Stimulated activated CD8-positive, alpha-beta memory T cell treated with anti-CD3 and anti-CD28 coated beads, Interleukin-4, amount 100 ng/mL, for 1 hour (primary cell): ENCODE measurements at places on chromosomes 11 and 22.
A peak's percentile ranks its signal among the peaks of the same experiment; 100 is the strongest.

- no peak for DNase-seq
Observed at GRCh38 chr22:19966908-19967750, 25.5 kb upstream of the TXNRD2 start.

- peak; percentile 73 for DNase-seq
Observed at GRCh38 chr22:37166675-37167066, 17.0 kb upstream of the IL2RB start.

DNA sequence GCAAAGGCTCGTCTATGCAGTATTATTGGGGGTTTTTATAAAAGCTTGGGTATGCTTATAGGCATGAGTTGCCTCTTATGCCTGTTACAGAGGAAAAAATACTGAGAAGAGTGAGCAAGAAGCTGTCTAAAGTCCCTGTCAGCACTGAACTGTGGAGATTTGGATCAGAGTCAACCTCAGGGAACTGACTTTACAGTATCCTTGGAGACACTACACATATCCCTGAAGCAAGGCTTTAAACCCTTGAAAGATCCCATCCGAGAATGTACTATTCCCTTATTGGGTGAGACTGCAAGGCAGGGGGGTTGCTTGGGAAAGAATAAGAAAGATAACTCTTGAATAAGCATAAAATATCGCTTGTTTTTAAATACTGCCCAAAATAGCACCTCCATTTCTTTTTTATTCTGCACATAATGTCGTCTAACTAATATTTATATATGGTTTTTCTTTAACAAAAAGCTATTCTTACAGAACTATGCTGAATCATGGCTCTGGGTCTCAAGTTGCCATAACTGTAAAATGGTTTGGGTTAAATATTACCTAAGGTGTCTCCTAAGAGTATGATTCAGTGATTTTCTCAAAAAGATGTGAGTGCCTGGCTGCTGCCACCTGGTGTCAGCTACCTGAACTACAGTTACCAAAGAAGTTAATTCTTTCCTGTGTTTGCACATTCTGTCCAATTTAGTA, 1062.8 kb downstream of the DLG2 start:
- no peak for DNase-seq

- DNase-seq: no peak
Observed at GRCh38 chr11:134398644-134399292, 13.3 kb downstream of the B3GAT1 start.

GRCh38 chr11:123183391-123184099, 11.5 kb downstream of the CLMP start:
- DNase-seq: no peak

- no peak for DNase-seq
Observed at GRCh38 chr22:21865041-21865440, 2.4 kb downstream of the MAPK1 start.

GRCh38 chr11:86150847-86151173, 81.9 kb upstream of the PICALM start:
- no peak for DNase-seq

- no peak for DNase-seq
Observed at GRCh38 chr11:8615291-8616032, 21.4 kb upstream of the STK33 start.

- no peak for DNase-seq
Observed at GRCh38 chr11:107757661-107758060, 45.8 kb upstream of the SLN start.

GRCh38 chr11:74412321-74412720, 14.1 kb upstream of the PGM2L1 start:
- DNase-seq: no peak

DNA sequence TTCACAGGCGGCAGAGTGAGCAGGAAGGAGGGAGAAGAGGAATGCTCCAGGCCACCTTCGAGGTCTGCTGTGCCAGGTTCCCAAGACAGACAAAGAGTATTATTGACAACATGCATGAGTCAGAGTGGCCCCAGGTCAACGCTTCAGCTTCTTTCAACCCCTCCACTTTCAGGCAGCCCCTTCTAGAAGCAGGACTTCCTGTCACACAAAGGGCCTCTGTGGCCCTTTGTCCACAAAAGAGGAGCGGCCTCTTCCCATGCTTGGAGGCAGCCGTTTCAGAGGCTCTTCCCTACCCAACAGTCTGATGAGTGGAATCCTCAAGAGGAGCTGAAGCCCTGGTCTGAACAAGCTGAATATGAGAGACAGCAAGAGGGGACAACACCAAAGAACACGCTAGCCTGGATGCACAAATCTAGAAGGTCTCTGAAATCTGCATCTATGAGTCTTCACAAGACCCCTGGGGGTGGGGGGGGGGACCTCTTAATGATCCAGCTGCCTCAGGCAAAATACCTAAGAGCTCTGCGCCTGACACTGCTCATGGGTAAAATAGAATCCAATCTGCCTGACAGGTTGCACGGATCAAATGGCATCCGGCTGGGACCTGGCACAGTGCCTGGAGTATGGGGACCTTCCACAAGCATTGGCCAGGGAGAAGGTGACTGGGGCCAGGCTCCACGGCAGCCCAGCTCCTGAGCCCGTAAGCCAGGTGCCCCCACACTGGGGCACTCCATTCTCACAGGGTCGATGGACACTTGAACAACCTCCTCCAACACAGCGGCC, 67.5 kb downstream of the PACSIN2 start:
- no peak for DNase-seq

GRCh38 chr11:114284021-114284420, 12.2 kb upstream of the NNMT start:
- DNase-seq: no peak

DNA sequence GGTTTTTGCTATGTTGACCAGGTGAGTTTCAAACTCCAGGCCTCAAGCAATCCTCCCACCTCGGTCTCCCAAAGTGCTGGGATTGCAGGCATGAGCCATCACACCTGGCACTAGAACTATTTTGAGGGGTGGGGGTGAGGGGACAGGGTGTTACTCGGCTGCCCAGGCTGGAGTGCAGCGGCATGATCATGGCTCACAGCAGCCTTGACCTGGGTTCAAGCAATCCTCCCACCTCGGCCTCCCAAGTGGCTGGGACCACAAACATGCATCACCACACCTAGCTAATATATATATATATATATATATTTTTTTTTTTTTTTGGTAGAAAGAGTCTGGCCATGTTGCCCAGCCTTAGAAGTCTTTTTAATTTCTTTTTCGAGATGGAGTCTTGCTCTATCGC, 17.1 kb upstream of the IFITM3 start:
- no peak for DNase-seq

DNA sequence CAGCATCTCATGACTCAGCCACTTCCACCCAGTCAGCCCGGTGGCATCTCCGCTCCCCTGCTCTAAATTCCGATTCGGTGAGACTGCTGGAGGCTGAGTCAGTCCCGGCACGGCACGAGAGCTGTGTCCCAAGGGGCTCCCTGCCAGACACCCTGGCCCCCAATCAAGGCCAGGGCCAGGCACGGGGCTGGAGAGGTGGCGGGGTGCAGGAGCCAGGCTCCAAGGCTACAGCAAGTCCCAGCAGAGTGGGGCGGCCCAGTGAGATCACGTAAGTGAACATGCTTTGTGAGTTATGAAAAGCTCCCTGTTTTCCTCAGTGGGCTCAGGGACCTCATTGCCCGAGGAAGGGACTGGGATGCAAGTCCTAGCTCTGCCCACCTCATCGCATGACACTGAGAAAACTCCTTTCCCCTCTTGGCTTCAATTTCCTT, 3.0 kb downstream of the C11orf68 start:
- DNase-seq: no peak

DNA sequence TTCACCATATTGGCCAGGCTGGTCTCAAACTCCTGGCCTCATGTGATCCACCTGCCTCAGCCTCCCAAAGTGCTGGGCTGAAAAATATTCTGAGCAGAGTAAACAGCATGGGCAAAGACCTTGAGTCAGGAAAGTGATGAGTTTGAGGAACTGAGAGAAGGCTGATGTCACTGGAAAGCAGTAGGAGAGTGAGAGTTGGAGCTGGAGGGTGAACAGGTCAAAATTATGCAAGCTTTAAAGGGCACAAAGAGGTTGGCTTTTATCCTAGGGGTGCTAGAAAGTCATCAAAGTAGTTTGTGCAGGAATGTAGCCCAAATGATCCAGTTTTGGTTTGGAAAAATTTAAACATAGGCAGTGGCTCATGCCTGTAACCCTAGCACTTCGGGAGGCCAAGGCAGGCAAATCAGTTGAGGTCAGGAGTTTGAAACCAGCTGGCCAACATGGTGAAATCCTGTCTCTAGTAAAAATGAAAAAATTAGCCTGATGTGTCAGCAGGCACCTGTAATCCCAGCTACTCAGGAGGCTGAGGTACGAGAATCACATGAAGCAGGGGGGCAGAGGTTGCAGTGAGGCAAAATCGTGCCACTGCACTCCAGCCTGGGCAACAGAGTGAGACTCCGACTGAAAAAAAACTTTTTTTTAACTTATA, 44.7 kb upstream of the CXCR5 start:
- no peak for DNase-seq

- no peak for DNase-seq
Observed at GRCh38 chr11:76669901-76670484, 554 bp downstream of the LRRC32 start.

DNA sequence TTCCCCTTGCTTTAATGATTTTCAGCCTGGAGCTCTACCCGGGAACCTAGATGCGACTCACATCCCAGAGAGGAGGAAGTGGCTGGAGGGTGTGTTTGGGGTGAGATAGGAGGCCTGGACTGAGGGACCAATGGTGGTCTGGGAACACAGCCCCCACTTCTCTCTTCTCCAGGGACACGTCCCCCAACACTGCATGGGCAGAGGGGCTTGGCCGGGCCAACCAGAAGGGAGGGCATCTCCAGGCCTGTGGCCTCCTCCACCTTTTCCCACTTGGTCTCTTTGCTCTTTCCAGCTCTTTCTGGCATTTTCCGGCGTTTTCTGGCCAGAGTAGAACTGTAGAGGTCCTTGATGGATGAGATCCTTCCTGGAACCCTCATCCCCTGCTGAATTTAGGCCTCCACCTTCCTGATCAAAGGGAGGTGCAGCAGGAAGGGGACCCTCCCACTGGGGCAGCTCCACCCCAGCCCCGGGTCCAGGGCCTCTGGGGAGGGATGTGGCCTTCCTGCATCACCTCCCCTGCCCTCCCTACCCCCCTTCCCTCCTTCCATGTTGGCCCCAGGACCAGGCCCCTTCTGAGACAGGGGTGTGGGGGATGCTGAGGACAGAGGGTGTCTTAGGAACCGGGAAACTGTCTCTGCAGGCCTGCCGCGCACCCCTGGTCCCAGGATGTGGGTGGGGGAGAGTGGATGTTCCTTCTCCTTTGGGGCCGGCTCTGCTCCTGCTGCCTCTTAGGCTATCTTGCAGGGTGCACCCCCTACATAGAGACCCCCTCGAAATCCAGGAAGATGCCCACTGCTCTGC, 24.4 kb downstream of the MRGPRG start:
- DNase-seq: no peak

DNA sequence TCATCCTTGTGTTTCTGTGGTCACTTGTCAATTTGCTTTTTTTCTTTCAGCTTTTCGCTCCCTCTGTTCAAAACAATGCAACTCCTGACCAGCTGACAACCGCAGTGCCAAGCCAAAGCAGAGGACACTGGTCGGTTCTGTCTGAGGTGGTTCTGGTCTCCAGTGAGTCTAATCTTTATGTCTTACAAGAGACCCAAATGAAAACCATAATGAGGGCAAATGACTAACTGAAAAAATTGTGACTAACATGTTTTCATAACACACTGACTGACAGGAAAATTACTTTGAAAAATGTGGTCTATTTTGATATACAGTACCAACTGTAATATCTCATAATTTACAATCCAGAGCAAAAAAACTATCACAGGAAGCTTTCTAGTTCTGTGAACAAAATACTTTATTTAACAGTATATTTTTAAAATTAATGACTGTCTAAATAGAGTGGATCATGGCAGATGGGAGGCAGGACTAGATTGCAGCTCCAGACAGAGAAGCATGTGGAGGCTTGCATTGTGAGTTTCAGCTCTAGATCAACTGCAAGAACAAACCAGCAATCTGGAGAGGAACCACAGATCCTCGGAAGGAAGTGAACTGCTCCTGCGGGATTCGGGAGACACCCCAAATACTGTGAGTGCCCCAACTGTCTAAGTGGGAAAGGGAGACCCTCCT, 311.8 kb downstream of the SBF2 start:
- DNase-seq: no peak

- DNase-seq: no peak
Observed at GRCh38 chr22:29641700-29642330, 38.4 kb downstream of the NF2 start.

DNA sequence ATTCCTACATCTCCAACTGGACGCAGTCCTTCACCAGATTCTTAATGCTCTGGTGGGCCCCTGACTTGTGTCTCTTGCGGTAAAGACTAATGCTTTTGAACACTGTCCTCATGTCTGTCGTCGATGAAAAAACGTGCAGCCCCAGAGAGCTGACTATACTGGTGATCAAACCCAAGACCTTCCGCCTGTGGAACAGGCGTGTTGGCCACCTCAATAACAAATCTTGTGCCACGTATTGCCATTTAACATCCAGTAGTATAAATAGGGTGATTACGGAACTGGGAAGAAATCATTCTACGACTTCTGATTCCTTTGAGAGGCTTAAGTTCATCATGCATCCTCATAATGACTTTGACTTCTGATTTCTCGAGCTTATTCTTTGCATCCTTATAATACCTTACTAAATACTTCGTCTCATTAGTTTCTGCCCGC, 45.6 kb downstream of the OR4D9 start:
- no peak for DNase-seq

DNA sequence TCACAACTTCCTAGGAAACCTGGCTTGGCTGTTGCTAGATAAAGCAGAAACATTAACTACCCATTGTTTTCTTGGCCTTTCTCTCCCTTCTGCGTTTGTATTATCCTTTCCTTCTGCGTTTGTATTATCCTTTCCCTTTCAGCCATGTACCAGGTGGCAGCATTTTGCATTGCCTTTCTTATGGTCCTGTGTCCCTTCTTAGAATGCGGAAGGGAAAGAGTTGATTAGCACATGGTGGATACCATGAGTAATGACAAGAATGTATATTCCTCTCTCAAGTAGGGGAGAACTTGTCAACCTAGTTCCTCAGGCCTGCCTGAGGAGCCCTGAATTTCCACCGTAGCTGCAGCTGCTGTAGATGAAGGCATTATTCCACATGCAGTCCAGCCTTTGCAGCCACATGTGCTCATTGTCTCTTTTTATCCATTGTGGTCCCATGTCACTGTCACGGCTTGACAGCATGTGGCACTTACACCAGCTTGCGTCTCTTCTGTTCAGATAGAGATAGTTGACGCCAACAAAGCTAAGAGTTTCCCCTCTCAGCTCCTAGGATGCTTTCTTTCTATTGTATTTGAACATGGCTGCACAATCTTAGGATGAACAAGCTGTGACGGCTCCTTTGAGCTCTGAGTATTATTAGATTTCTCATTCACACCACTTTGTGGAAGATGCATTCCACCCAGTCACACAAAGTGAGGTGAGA, 44.8 kb downstream of the SLN start:
- no peak for DNase-seq

GRCh38 chr11:126530416-126530815, 174.9 kb downstream of the ST3GAL4 start:
- no peak for DNase-seq

DNA sequence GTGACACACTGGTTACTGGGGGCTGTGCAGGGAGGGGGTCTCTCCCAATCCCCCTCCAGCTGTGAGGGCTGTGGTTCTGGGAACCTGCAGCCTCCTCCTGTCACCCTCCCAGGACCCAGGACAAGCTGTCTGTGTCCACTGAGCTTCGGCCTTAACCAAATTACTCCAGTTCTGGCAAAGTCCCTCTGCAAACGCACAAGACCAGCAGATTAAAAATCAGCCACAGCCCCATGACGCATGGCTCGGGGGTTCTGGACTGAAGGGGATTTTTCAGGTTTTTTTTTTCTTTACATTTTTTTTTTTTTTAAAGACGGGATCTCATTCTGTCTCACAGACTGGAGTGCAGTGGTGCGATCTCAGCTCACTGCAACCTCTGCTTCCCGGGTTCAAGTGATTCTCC, 32.2 kb upstream of the A4GALT start:
- no peak for DNase-seq

GRCh38 chr11:82536706-82537105, 197.0 kb downstream of the FAM181B start:
- DNase-seq: no peak
